GM19239 (cell line): ENCODE measurements at places on chromosomes 12 and 14.

GRCh38 chr12:52155048-52155868, 36.6 kb downstream of the KRT80 start:
- no peak for DNase-seq

DNA sequence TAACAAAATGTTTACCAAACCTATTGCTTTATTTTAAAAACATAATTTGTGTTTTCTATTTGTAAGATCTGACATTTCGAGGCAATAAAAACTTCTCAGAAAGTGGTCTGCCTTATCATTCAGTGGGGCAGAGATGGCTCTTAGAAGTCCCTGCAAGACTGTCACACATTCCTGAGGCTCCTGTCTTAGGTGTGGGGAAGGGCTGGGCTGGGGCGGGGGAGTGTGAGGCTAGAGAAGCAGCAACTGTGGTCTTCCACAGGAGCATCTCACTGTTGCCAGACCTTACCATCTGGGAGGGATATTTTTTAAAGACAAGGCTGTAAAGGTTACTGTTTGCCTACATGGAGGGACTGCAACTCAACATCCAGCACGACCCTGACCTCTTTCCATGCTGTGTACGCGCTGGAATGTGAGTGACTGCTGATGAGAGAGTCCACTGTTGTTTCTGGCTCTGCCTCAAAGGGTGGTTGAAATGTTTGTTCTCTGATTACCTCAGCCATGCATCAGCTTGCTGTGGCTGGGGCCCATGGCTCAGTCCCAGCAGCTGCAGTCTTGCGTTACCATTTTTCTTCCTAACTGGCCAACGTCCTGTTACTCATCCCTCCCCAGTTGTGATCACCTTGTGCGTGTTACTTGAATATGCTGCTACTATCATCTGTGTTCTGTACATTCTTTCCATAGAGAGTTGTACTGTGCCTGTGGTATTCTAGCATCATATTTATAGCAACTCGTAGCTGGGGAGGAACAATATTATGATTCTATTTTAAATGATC, 12.4 kb downstream of the ERG28 start:
- no peak for DNase-seq

- no peak for DNase-seq
These were observed 3.4 kb downstream of the HSD17B6 start for GRCh38 chr12:56766535-56766934.

DNA sequence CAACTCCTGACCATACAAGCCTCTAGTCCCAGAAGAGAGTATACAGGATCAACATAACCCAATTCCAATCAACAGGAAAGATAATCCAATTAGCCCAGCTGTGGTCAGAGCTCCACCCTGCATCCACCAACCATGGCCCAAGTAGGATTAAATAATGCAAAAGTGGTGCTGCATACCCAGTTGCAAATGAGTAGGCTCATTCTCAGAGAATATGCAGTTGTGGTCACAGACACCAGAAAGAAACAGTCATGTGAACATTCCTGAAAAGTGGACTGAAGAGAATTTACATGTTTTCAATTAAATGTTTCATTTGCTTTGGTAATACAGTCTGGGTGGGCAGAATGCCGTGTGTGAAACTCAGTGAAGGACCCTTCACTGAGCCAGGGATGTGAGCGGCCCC, 167.2 kb upstream of the BMP4 start:
- no peak for DNase-seq

GRCh38 chr12:103011974-103012763, 54.7 kb downstream of the ASCL1 start:
- DNase-seq, result no peak

DNA sequence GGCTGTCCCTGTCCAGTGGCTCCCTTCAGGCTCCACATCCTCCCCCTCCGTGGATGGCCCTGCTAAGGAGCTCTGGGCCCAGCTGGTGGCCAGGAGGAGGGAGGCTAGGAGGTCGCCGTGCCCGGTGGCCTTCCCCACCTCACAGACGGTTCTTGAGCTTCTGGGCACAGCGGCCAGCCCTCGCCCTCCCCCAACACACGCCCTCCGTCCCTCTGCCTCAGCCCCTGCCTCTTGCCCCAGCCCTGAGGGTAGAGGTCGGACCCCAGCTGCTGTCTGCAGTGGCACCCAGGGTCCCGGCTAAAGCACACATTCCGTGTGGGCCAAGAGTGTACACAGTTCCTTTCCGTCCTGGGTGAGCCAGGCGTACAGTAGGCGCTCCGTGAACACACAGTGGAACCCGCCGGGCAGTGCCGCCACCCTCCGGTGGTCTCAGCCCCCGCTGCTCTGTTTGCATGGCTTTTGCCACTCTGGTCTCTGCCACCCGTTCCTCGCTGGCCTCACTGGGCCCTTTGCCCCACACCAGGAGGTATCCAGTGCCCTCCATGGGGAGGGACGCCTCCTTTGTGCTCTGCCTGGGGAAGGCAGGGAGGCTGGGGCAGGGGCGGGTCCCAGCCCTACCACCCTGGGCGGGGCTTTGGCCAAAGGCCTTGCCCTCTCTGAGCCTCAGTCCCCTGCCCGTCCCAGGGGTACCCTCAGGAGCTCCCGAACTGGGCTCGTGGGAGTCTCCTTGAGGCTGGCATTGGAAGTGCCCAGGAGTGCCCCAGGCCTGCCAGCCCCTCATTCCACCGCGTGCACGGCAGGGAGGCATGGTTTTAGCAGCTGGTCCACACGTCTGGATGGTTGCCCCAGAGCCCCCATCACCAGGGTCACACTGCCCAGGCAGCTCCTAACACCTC, 13.0 kb downstream of the TRMT61A start:
- no peak for DNase-seq

DNA sequence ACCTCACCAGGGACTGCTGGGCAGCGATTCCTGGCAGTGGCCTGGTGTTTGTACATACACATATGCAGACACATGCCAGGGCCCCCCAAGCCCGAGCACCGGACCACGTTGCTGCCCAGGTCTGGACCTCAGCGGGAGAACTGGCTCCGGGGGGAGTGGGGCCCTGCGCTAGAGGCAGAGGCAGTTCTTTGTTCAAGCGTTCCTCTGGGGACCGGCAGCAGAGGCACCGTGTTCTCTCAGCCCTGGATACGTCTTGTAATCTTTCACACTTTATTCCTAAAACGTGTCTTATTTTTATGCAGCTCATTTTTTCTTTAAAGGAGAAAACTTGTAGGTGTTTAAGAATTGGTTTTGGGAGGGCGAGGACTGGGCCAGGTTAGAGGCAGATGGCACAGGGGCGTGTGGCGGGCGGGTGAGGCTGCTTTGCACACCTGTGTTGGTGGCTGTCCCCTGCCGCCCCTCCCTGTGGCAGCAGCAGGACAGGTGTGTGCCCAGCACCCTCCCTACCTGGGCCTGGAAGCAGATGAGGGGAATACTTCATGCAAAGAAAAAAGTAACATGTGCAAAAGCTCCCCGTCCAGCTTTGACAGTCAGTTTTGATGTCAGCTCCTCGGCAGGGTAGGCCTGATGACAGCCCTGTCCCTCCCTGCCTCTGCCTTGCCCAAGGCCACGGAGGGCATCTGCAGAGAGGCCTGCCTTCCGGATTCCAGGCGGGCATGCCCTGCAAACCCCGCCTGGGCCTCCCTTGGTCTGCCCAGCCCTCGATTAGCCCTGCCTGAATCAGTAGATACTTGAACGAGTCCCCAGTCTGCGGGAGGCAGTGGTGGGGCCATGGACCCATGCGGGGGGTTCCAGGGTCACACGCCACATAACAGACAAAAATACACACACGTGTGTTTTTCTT, 7.0 kb upstream of the PUS1 start:
- DNase-seq, result no peak

DNA sequence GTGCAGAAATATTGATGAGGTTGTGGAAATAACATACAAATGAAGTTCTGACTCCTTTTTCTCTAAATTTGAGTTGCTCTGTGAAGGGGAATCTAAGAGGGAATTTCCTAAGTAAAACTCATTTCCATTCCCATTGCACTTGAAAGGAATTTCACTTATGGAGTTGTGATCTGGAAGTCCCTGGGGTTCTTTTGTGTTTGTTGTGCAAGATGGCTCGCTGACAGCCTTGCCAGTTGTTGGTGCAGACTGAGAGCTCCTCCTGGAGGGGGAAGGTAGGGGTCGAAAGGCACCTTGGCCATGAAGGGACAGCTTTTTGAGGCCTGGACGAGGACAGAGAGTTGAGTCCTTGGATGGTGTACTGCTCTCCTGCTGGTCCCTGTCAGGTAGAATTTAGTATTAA, 72.0 kb downstream of the C12orf56 start:
- DNase-seq, result no peak

- peak; percentile 28 for DNase-seq
These were observed at the start of gene ZNF219 for GRCh38 chr14:21098076-21098891. ZNF219 (minus strand) TSS chr14:21098655; CDS start chr14:21093591, 5,064 bp downstream.

GRCh38 chr14:22792158-22792557, 23.1 kb downstream of the SLC7A7 start:
- DNase-seq, result no peak

GRCh38 chr14:42617005-42617404, 1010.3 kb downstream of the LRFN5 start:
- DNase-seq, result no peak

DNA sequence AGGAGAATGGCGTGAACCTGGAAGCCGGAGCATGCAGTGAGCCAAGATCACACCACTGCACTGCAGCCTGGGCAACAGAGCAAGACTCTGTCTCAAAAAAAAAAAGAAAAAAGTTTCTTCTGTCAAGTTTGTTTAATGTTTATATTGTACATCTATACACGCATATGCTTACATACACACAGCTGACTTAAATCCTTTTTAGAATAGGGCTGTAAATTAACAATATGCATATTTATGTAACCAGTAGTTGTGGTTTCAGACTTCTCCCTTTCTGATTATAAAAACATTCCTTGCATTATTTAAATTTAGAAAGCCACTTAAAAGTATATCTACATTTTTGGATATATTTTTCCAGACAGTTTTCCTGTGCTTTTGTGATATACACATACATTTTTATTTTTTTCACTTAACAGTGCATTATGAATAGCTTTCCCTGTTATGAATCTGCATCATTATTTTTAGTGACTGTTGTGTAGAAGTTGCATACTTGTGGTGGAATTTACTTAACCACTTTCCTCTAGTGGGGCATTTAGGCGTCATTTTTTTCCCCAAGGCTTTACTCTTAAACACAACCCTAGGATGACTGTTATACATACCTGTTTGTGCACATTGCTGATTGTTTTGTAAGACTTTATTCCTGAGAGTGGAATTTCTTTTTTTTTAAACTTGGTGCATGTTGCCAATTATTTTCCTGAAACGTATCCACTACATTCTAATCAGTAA, 29.4 kb downstream of the POLR3B start:
- no peak for DNase-seq

- no peak for DNase-seq
These were observed 89.3 kb upstream of the SLC38A4 start for GRCh38 chr12:46915082-46915481.

GRCh38 chr12:48542300-48542928, 17.0 kb downstream of the OR8S1 start:
- no peak for DNase-seq

- peak; percentile 72 for DNase-seq
These were observed 48.8 kb downstream of the LRCOL1 start for GRCh38 chr12:132561427-132562156.

- DNase-seq, result no peak
These were observed 463 bp downstream of the NACA start for GRCh38 chr12:56724701-56724971.

DNA sequence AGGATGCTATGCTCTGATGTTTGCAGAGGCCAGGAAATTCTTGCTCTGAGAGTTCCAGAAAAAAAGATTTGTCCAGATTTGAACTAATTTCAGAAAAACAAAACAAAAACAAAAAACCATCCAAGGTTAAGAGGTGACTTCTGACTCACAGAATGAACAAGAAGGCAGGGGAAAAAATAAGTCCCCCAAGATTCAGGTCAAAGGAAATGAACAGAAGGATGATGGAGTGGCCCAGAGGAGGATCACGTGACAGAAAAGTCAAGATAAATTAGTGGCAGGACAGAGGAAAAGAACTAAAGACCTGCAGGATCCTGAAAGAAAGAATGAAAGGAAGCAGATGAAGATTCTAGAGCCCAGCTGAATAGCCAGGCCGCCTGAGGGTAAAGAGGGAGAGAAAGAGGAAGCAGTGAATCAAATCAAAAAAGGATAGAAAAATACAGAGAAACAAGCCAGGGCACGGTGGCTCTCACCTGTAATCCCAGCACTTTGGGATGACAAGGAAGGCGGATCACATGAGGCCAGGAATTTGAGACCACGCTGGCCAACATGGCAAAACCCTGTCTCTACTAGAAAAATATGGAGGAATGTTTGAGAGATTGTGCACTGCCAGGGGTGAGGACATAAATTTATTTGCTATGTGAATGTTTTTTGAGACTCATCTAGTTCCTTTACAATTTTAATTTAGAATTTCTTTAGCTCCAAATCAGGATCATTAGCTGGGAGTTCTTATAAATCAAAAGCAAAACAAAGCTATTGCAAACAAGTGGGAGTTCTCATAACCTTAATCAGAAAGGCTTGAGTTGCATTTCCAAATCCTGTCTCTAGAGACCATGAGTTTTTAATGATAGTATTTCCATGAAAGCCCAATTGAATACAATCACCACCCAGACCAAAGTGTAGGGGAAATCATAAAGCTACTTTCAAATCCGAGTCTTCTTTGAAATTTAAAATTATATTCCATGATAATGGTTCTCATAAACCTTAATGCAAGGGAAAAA, 217.1 kb upstream of the PLEKHG7 start:
- DNase-seq, result no peak

- DNase-seq, result no peak
These were observed 1.1 kb downstream of the RAP1B start for GRCh38 chr12:68611806-68612160.

GRCh38 chr12:5593086-5593485, 161.2 kb downstream of the NTF3 start:
- DNase-seq, result no peak

GRCh38 chr12:96371138-96371789, 29.0 kb downstream of the CDK17 start:
- DNase-seq, result no peak

GRCh38 chr12:4856596-4856995, 53.1 kb upstream of the KCNA1 start:
- DNase-seq, result no peak

DNA sequence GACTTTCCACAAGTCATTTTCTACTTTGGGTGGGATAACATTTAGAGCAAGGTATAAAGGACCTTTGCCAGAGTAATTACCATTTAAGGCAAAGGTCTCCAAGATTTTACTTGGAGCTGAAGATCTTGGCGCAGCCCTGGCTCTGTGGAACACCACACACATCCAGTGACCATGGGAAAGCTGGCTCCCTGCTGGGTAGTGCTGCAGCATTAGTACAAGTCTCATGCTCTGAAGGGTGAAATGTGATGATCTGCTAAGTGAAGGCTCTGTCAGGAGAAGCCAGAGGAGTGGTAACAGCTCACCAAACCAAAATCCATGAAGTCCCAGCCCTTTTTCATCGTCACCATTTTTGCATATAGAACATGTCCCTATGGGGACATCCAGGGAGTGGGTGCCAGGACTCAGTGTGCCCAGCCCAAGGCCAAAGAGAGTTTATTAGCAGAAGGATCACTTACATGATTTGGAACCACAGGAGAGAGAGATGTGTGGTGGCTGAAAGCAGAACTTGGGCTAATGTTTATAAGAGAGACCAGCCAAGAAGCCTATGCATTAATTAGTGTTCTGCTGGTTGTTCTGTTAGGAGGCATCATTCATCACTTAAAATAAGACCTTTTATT, 110.7 kb downstream of the SLC38A6 start:
- no peak for DNase-seq
